SK-N-DZ (cell line): ENCODE measurements at places on chromosomes 5 and 9.

DNA sequence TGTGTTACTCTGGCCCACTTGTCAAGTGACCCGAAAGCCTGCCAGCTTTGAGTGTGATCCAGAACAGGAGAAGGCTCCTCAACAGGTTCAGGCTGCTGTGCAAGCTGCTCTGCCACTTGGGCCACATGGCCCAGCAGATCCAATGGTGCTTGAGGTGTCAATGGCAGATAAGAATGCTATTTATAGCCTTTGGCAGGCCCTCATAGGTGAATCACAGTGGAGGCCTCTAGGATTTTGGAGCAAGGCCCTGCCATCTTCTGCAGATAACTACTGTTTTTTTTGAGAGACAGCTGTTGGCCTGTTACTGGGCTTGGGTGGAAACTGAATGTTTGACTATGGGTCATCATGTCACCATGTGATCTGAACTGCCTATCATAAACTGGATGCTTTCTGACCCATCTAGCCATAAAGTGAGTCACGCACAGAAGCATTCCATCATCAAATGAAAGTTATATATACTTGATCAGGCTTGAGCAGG is 180.8 kb downstream of the CARTPT start:
- DNase-seq = no peak

- DNase-seq = no peak
These were observed 1655.4 kb upstream of the NUDT12 start for GRCh38 chr5:105218018-105218417.

- no peak for DNase-seq
These were observed 3.8 kb downstream of the SOX30 start for GRCh38 chr5:157648275-157648990.

DNA sequence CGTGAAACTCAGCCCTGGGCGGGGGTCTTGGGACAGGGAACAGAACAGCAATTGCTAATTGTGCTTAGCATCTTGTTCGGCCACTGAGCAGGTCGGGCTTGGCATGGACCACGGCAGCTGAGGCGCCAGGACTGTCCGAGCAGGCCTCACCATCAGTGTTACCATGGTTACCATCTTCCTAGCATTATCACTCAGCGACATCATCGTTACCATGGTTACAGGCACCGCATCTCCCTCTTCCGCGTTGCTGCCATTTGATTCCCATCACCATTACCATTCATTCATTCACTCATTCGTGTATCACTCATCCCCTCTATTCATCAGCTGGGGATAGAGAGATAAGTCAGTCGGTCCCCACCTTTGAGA is 81.0 kb upstream of the ZBTB43 start:
- peak; percentile 81 for DNase-seq

- peak; percentile 81 for DNase-seq
These were observed 717.9 kb upstream of the WWC1 start for GRCh38 chr5:167573370-167574127.

- no peak for DNase-seq
These were observed 75.7 kb upstream of the GLIS3 start for GRCh38 chr9:4375424-4376200.

DNA sequence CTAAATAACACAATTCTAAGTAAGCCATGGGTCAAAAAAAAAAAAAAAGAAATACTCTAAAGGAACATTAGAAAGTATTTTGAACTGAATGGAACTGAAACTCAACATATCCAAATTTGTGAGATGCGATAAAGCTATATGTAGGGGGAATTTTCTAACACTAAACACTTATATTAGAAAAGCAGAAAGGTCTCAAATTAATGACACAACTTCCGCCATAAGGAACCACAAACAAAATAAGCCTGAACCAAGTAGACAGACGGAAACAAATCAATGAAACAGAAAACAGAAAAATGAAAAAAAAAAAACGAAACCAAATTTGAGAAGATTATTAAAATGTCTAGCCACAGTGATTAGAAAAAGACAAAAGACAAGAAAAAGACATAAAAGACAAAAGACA is 39.9 kb downstream of the ADAMTS6 start:
- DNase-seq = no peak

GRCh38 chr9:108316066-108316465 is 539.7 kb downstream of the ACTL7B start:
- no peak for DNase-seq

- DNase-seq = no peak
These were observed 83.1 kb upstream of the RANBP3L start for GRCh38 chr5:36384845-36385244.

DNA sequence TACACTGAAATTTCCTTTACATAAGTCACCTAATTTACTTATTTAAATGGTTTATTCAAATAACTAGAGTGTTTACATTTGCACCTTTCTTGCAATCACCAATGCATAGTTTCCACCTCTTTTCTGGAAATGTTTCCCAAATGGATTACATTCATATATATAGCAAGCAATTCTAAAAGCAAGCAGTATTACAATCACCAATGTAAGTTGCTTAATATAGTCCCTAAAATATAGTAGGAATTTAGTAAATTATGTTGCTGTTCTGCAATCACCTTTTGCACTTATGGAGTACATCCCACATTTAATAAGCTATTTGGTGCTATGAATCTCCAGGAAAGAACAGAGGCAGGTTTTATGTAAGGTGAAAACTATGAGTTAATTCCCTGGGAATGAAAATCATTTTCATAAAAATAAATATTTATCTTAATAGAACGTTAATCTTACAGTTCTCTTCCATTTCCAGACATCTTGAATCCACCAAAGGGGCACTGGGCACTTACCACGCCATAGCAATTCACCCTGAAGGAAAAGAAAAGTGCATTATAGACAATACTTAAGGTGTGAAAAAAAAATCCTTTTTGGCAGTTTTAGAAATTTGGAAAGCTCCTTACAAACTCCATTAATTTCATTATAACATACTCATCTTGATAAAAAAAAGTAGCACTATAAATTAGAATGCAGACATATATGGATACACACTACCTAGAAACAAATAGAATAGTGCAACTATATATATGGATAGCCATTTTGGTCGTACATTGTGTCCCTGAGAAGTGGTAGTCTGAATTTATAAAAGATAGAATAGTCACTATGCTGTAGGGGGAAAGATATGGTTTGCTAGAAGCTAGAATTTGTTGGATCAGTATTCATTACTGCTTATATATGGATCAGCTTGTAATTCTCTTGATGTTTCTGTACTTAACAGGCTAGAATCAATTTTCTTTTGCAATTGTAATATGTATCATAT is 47.1 kb downstream of the ALDH1A1 start:
- no peak for DNase-seq

DNA sequence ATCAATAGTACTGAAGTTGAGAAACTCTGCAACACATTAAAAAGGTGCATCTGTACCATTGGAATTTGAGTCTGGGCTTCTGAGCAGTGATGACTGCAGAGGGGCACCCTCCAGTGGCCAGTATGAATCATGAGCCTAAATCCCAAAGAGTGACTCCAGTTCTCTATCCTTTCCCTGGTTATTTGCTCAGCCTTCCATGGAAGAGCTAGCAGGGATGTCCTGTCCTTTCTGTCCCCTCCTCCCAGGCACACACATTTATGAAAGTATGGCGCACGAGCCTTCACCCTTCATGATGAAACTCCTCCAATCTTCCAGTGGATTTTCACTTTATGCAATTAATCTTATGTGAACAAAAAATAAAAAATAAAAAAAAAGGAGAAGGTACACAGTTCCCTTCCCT is 81.0 kb downstream of the ESM1 start:
- DNase-seq = no peak

DNA sequence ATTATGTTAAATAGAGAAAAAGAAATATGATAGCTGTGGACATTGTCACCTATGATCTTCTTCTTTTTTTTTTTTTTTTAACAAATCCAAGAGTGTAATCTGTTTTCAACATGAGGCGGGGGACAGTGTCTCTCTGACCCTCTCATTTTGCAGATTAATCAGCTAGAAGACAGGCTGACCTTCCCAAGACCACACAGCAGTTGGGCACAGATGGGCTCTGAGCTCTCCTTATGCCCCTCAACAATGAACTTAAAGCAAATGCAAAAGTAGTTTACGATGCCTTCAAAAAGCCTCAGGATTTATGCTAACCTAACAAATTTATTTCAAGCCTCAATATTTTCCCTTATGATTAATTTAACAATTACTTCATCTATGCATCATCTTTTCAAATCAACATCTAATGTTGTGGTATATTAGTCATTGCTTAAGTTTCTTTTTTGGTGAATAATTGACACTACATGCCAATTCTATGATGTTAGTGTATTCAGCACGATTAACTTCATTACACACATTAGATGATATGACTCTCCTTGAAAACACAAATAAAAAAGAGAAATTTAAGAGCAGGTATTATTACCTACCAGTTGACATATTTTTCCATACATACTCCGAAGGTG is 7.4 kb downstream of the NFIL3 start:
- DNase-seq = no peak

- no peak for DNase-seq
These were observed 69.0 kb downstream of the ADAMTS16 start for GRCh38 chr5:5209089-5209488.

GRCh38 chr5:129465776-129466344 is 5.8 kb downstream of the ADAMTS19 start:
- no peak for DNase-seq

DNA sequence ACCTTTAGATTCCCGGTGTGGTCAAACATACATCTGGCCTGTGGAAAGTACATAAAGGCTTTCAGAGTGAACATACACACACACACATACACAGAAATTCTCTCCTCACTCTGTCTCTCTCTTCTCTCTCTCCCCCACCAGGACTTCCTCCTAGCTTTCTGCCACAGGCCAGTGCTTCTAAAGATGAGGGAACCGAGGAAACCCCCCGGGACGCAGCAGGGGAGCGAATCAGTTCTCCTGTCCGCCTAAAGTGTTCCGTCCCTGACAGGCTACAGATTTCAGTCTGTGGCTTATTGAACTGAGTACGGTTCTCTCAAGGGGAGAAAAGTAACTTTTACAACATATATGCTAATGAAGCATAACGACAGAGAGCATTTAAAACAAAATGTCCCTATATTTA is 75.8 kb downstream of the MED27 start:
- peak; percentile 36 for DNase-seq

- DNase-seq = no peak
These were observed 531.1 kb downstream of the CETN3 start for GRCh38 chr5:89878140-89879132.

DNA sequence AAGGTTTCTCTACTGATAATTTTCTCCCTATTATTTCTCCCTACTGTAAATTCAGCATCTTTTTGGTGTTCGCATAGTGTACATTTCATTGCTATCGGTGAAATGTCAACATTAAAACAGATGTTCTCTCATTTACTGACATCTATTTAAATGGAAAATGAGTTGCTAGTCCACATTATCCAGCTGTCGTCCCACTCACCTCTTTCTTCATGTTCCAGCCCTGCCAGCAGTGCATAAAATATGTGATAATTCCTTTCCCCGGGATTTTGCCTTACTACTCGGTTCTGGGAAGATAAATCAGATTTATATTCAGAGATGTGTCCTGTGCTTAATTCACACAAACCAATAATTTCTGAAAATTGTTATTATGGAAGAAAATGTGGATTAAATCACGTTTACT is 155.8 kb downstream of the MYO10 start:
- no peak for DNase-seq

DNA sequence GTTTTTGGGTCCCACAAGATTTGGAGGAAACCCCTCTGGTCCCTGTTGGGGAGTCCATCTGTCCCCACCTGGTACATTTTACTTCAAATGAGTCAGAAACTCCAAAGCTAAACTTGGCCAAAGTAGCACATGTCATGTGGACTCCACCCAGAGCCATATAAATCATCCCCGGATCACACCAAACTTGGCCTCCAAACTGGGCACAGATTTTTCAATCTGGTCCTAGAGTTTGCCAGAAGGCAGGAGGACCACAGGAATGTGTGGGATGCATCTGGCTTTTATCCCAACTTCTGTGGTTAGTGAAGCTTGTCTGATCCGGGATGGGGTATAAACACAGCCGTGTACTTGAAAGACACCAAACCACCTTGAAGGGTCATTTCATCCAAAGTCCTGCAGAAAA is 66.3 kb downstream of the MAT2B start:
- DNase-seq = peak; percentile 23

GRCh38 chr9:98185611-98186171 is 6.7 kb downstream of the CORO2A start:
- DNase-seq = no peak

GRCh38 chr9:123425836-123426365 is 69.9 kb downstream of the CRB2 start:
- DNase-seq = no peak

DNA sequence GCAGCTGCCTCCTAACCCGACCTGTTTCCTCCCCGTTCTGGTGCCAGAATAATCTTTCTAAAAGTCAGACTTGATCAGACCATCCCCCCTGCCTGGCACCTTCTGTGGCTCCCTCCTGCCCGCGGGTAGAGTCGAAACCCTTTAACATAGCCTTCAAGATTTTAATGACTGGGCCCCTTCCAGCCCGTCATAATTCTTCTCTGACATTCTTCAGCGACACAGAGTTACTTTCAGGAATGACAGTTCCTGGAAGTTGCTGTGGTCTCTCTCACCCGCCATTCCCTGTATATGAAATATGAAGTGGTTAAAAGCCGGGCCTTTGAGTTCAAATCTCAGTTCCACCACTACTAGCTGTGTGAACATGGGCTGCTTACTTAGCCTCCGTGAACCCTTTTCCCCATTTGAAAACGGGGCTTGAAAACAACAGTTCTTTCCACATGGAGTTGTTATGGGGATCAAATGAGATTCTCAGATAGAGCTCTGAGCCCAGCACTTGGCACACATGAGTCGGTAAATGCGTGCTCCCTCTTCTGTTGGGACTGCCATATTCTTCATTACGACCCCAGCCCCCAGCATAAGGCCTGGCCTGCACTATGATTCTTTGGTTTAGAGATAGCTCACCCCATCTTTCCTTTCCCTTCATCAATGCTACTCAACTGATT is 737 bp downstream of the NANS start:
- DNase-seq = peak; percentile 17

DNA sequence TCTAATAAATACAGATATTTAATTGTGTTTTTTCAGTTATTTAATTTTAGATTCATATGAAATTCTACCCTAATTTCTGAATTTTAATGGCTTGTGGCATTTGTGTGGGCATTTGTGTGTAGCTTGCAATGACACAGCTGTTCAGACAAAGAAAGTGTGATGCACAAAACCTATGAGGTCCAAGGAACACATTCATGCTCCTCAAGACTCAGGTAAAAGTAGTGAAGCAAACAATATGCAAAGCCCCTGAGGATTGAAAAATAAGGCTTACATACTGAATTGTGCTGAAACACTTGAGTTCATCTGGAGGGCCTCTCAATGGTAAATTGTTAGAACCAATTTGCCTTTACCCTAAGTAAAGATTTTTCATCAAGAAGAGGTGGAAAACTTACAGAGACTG is 28.1 kb downstream of the IL7R start:
- DNase-seq = no peak

DNA sequence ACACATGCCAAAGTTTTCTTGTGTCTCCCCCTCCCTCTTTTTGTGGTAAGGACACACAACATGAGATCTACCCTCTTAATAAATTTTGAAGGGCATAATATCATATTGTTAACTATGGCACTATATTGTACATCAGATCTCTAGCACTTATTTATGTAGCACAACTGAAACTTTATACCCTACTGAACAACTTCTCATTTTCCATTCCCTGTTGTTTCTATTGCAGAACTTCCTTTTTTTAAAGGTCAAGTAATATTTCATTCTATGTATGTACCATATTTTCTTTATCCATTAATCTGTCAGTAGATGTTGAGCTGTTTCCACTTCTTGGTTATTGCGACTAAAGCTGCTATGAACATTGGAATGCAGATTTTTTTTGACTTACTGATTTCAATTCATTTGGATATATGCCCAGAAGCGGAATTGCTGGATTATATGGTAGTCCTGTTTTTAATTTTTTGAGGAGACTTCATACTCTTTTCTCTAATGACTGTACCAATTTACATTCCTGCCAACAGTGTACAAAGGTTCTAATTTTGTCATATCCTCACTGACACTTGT is 305.3 kb downstream of the PRR16 start:
- no peak for DNase-seq
